Caco-2 (cell line): ENCODE measurements at places on chromosomes 5 and 9. TPM values are rescaled to one million over a fixed set of nuclear protein-coding genes. Genes with fewer than 3 reads are reported as not detected.
A peak's percentile ranks its signal among the peaks of the same experiment; 100 is the strongest.

GRCh38 chr5:122985954-122986721 lies 50.4 kb downstream of the PPIC start:
- DNase-seq, result no peak

- DNase-seq, result no peak
Measured at GRCh38 chr5:112975721-112976431, 722 bp upstream of the DCP2 start.

GRCh38 chr5:126594748-126595485 lies at the start of gene ALDH7A1:
ALDH7A1 (minus strand) TSS chr5:126595219; CDS start chr5:126595198, 21 bp downstream.
- peak; percentile 98 for DNase-seq

- DNase-seq, result no peak
Measured at GRCh38 chr9:106784076-106784475, 78.9 kb upstream of the ZNF462 start.

GRCh38 chr9:1156794-1157550 lies 106.8 kb downstream of the DMRT2 start:
- DNase-seq, result no peak

GRCh38 chr9:31119890-31120454 lies 1264.5 kb upstream of the ACO1 start:
- peak; percentile 40 for DNase-seq

DNA sequence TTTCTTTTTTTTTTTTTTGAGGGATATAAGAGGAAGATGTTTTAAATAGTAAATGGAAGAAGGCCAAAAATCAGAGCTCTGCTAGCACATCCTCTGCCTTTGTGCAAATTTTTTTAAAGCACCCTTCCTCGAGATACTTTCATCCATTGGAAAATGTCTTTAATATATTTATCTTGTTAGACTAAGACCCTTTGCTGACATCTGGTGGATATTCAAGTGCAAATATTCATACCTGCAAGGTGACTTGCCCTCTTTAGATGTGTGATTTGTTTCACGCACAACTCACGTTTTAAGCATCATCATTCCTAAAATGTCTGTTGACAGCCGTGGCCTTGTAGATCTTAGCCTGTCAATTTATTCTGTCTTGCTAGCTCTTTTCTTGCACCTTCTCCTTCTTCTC lies 258.5 kb downstream of the AGTPBP1 start:
- no peak for DNase-seq

GRCh38 chr9:95810814-95811213 lies 64.7 kb upstream of the ERCC6L2 start:
- DNase-seq, result no peak

DNA sequence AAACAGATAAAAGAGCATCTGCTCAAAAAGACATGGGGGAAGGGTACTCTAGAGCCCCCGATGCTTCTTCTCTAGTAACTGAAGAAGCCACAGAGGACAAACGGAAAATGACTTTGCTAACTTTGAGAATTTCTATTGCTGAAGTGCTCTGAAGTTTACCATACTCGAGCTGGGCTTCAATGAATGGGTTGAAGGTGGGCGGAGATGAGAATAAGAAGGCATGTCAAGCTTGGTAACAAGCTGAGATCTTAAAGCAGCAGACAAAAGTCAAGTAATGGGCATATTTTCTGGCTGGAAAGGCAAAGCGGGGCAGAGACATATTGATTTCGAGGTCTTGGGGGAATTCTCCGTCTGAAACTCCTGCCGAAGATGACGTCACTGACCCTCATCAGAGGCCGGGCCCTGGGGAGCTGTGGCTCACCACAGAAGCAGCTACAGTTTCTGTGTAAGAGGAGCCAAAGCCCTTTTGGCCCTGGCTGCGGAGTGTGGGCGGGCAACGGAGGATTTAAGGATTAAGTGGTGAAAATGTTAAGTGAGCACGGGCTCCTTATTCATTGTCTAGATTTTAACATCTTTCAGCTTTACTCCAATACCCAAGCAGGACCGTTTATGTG lies 115.8 kb upstream of the SLIT3 start:
- DNase-seq, result no peak

DNA sequence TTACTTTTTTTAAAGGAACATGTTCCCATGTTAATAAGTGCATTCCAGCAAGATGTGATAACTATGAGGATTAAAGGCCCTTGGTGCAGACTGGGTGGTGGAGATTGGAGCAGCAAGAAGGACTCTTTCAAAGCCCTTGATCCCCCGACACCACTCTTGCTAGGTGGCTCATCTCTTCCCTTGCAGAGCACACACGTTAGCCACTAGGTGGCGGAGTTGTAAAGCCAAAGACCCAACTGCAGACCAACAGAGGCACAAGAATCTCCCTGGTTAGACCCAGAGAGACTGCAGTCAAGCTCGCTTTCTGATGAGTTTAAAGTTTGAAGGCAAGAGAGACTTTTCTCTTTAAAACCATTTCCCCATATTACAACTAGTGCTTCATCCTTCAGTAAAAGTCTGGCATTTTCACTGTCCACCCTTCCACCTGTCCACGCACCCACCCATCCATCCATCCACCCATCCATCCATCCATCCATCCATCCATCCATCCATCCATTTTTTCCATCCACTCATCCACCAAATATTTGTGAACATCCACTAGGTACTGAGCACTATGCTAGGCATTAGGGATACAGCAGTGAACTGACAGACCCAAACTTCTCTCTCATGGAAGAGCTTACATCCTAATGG lies 226.9 kb downstream of the MSX2 start:
- peak; percentile 74 for DNase-seq

DNA sequence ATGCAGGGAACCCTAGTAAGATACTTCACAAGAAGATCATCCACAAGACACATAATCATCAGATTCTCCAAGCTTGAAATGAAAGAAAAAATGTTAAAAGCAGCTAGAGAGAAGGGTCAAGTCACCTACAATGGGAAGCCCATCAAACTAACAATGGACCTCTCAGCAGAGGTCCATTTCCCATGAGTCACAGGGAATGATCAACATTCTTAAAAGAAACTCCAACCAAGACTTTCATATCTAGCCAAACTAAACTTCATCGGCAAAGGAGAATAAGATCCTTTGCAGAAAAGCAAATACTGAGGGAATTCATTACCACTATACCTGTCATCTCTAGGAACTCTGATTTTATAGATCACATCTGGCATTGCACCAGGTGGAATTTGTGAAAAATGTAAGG lies 52.9 kb upstream of the SPATA31E1 start:
- no peak for DNase-seq

- no peak for DNase-seq
Measured at GRCh38 chr9:79623799-79624721, 52.3 kb downstream of the TLE4 start.

- no peak for DNase-seq
Measured at GRCh38 chr9:75803130-75803529, 87.3 kb upstream of the PCSK5 start.

DNA sequence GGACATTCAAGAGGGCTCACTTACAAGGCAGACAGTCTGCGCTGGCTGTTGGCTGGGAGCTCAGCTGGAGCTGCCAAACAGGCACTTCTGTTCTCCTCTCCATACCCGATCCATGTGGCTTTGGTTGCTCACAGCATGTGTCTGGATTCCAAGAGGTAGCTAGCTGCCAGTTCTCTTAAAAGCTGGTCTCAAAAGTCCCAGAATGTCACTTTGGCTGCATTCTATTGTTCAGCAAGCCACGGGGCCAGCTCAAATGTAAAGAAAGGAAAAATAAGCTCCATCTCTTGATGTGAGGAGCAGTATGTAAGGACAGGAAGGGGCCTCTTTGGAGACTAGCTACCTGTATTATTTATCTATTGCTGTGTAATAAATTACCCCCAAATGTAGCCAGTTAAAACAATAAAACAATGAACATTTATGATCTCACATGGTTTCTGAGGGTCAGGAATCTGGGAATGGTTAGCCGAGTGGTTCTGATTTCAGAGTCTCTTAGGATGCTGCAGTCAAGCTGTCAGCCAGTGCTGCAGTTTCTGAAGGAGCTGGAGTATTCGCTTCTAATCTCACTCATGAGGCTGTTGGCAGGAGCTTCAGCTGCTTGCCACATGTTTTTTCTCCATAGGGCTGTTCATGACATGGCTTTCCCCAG lies 112.7 kb upstream of the CLINT1 start:
- no peak for DNase-seq

- DNase-seq, result peak; percentile 76
Measured at GRCh38 chr9:136629879-136630661, 32.6 kb upstream of the EGFL7 start.

GRCh38 chr5:177496727-177497291 lies 595 bp downstream of the PDLIM7 start:
- DNase-seq, result peak; percentile 85

- no peak for DNase-seq
Measured at GRCh38 chr5:134508521-134509195, 16.8 kb upstream of the JADE2 start.

- no peak for DNase-seq
Measured at GRCh38 chr5:125450771-125451170, 704.3 kb upstream of the ZNF608 start.

DNA sequence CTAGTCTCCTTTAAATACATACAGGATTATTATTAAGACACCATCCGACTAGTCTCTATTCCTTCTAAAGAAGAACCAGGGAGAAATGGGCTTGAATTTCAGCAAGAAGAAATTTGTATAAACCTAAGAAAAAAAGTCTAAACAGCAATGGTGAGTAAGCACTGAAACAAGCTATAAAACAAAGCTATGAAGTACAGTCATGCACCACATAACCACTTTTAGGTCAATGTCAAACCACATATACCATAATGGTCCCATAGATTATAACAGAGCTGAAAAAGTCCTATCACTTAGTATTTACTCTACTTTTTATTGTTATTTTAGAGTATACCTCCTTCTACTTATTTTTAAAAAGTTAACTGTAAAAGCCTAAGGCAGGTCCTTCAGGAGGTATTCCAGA lies 102.0 kb upstream of the NFIB start:
- no peak for DNase-seq

DNA sequence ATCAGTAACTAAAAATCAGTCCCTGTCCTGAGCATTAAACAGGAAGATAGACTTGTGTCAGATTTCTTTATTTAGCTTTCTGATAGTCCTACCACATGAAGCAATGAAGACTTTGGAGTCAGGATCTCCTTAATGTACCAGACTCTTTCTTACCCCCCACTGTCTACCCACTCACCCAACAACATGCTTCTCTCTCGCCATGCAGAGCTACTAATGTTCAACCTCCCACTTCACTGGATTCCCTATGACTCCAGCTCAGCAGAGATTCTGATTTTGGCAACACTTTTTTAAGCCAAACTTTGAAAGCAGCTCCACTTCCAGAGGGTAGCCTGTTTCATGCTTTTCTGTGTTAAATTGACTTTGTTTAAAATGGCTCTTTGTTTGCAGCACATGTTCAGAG lies 50.8 kb downstream of the GPR21 start:
- DNase-seq, result no peak

- DNase-seq, result no peak
Measured at GRCh38 chr9:120536094-120536493, 43.9 kb downstream of the CDK5RAP2 start.

DNA sequence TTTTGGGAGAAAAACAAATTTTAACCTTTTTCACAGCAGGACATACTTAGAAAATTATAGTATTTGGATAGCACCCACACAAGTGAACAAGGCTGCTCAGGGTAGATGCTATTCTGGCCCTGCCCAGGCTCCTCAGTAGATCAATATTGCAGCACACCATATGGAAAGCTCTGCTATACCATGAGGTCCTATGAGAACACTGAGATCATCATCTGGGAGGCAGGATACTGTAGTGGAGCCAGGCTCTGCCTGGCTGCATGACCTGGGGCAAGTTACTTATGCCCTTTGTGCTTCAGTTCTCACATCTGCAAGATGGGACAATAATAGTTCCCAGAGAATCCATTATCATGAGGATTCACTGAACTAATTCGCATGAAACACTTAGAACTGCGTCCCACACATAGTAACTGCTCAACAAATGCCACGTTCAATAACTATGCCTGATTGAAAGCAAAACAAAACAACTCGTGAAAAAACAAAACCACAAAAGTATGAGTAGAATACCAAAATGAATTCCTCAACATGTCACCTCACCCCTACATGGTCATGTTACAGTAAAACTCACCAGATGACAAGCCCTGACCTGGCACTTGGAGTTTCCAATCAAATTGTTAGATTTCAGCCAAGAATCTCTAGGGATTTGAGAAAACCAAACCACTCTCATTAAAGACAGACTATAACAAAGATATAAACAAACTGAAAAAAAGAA lies 31.9 kb downstream of the ARSB start:
- DNase-seq, result no peak

DNA sequence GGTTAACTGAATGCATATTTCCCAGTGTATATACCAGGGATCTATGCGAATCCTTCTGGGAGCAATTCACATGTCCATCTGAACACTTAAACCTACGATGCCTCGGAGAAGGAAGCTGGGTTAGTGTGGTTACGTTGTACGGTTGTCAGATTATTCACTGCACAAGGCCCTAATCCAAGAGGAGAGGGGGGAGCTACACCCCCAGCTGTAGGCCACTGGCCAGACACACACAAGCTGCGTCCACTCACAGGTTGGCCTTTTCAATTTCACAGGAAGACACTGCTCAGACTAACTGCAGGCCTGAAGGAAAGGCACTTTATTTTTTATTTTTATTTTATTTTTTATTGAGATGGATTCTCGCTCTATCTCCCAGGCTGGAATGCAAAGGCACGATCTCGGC lies 184.5 kb upstream of the GNA14 start:
- no peak for DNase-seq

- DNase-seq, result no peak
Measured at GRCh38 chr5:170297589-170298462, at the start of gene LCP2. LCP2 (minus strand) TSS chr5:170297777; CDS start chr5:170297611, 166 bp downstream.

- DNase-seq, result peak; percentile 34
Measured at GRCh38 chr9:109117856-109118807, 1.6 kb downstream of the TMEM245 start.

GRCh38 chr5:113250341-113250953 lies 184.3 kb downstream of the TSSK1B start:
- DNase-seq, result no peak

- peak; percentile 19 for DNase-seq
Measured at GRCh38 chr5:111772456-111773122, 15.6 kb upstream of the NREP start.

LEAP2 gene
- 1.1 and 4.1 TPM in 2 replicates for total RNA-seq

BRINP1 gene
- not detected in 2 replicates for total RNA-seq

SLC46A2 gene
- not detected in 2 replicates for total RNA-seq

NPR2 gene
- total RNA-seq, result 40.5 and 44.1 TPM in 2 replicates

FOXD4L6 gene
- not detected in 2 replicates for total RNA-seq

CAVIN4 gene
- 1.5 and 1.7 TPM in 2 replicates for total RNA-seq
